ENCODE measurements at places on chromosomes 3 and 15.

- no peak for DNase-seq
These were observed 69.6 kb upstream of the RASGRF1 start for GRCh38 chr15:79160211-79160610.

DNA sequence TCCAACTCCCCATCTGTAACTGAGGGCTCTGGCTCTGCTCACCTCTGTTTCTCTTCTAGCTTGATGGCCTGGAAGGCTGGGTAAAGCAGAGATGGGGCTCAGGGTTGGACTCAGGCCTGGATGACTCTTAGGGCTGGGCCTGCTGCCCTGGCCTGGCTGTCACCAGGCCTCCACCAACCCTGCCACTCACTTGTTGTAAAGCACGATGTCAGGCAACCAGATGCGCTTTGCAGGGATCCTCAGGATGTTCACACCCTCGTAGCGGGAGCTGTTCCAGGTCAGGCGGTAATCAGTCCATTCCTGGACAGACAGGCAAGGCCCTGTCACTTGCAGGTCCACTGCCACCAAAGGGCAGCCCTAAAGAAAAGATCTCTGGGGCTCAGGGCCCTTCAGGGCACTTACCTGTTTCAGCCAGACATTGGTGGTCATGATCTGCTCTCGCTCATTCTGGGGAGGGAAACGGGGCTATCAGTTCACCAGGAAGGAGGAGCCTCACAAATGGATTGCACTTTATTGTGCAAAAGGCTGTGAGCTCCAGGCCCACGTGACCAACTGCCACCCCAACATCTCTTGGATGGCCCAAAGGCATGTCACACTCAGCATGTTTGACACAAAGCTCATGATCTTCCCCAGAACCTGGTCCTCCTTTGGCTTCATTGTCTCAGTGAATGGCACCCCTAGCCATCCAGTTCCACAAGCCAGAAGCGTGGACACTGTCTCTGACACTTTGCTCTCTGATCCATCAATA is 9.9 kb downstream of the CHRNB4 start:
- DNase-seq: no peak

DNA sequence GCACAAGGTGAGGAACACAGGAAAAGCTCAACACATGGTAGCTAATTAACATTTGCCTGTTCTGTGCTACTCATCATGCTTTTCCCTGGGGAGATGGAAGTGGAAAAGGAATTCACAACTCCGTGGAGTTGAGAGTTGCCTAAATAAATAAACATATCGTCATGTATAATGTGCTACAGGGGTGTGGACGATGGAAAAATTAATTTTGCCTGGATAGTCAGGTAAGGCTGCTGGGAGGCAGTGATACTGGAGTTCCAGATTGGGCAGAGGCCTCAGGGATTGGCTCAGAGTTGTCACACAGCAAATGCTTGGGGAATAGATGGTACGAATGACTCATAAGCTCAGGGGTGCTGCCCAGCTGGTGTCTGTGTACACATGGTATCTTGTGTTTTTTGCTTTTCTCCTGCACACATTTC is 3.1 kb upstream of the ABHD6 start:
- DNase-seq: no peak

GRCh38 chr15:78075490-78076230 is 1.9 kb downstream of the TBC1D2B start:
- peak; percentile 74 for DNase-seq

GRCh38 chr3:111903067-111903511 is 44.0 kb downstream of the PHLDB2 start:
- no peak for DNase-seq

DNA sequence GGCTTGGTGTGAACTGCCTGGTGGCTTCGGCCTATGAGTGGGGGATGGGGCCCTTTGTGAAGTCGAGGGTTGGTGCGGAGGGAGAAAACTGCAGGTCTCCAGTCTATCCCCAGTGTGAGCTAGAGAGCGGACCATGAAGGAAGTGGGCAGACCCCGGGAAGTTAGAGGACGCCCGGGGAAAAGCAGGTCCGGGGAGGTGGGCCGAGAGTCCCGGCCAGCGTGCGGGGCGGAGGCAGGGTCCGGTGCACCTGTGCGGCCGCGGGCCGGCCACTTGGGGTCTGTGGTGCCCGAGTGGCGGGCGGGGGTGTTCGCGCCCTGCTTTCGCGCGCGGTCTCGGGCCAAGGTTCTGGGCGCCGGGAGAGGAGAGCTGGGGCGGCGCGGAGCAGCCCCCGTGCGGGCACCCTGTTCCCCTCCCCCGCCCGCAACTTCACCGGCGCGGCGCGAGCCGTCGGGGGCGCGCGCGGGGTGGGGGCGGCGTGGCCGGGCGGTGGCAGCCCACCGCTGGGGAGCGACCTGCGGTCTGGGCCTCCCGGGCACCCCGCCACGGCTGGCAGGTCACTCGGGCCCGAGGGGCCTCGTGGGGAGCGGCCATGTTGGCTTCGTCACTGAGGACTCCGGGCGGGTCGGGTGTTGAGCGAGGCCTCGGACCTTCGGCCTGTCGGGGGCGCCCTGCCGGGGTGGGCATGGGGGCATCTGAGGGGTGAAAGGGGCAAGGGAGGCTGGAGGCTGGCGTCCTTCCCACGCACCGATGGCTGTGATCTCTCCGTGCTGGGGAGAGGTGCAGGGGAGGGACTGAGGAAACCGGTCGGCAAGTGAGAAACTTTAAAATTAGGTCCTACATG is 4.8 kb downstream of the UBE2E1 start:
- no peak for DNase-seq

DNA sequence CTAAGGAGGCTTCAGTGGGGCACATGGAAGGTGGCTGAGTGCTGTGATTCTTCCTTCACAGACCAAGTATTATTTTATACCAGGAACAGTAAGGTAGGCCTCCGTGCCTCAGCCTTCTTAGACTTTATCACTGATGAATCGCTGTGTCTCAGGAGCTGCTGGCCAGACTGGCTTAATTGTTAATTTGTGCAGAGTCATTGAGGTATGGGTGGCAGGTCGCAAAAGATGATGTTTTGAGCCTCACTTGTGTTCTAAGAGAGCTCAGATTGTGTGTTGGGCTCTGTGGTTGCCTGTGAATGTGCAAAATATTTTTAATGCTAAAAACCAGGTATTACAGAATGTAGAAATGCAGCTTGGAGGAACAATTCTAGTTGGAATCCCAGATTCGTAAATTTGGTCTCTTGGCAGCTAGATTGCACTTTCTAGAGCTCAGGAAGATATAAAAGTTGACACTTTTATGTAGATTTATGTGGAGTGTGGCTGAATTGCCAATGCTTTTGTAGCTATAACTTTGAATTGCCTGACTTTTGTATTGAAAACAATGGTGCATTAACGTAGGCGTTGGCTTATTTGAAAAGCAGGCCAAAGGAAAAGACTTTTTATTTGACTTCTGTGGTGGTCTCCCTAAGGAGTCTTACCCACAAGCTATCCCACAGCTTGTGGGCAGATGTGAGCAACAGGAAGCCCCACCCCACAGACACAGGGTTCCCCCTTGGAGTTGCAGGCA is 53.4 kb downstream of the LARS2 start:
- DNase-seq: no peak

- DNase-seq: no peak
These were observed 24.0 kb downstream of the ABI3BP start for GRCh38 chr3:100968932-100969906.

DNA sequence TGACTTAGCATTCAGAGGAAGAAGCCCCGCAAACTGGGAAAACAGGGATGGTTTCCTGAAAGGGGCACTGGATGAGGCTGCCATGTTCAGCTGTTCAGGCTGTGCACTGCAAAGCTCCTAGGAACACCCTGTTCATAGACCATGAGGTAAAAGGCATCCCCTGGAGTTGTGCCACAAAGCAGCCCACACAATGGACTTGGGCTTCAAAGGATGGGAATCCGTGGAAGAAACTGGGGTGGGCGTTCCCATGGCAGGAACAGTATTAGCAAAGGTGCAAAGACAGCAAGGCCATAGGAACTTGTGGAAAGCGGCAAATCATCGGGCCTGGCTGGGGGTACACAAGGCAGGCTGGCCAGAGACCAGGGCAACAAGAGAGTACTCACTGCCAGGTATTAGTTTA is 8.9 kb downstream of the OXTR start:
- DNase-seq: no peak

DNA sequence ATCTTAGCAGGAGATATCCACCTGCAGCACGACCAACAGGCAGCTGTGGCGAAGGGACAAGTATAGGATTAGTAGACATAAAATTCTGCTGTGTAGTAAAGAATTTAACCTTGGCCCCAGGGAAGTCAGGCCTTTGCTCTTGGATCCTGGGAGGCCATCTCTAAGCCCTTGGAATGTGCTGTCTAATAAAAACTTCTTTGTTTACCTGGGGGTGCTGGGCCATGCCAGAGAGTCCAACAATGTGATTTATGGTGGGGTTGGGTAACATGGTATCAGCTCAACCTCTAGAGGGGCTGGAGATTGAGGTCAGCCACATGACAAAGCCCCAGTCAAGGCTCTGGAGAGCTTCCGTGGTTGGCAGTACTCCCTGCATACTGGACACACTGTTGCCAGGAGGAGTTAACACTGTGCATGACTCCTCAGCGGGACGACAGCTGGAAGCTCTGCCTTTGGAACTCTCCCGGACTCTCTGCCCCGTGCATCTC is 52.4 kb downstream of the HEG1 start:
- DNase-seq: no peak

- DNase-seq: no peak
These were observed 11.2 kb downstream of the ZXDC start for GRCh38 chr3:126464494-126464893.

- no peak for DNase-seq
These were observed 138.6 kb downstream of the TBL1XR1 start for GRCh38 chr3:177058648-177059047.

DNA sequence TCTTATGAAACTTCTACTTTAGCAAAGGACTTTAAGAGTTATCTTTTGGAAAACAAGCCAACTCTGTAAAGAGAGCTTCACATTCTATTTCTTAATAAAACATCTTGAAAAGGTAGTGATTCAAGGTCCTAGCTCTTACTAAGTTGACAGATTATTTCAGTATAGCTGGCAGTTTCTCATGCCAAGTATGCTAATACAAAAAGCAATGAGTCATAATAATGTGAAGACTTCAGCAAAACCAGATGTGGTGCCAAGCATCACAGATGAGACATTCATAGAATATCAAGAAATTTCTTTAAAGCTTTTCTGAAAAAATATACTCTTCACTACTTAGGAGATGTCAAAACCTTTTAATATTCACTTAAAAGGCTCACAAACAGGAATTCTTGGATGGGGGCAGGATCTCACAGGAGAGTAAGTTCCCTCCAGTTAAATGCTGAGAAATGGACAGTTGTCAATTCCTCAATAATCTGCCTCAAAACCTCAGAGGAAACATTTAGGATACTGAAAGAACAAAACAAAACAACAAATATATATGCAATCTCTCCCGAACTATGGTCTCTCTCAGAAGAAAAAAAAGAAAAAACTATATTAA is 45.6 kb downstream of the DCBLD2 start:
- peak; percentile 47 for DNase-seq

GRCh38 chr3:141412087-141412935 is 44.0 kb downstream of the ZBTB38 start:
- DNase-seq: no peak

GRCh38 chr3:144810160-144810559 is 838.5 kb downstream of the DIPK2A start:
- no peak for DNase-seq

- DNase-seq: no peak
These were observed 111.3 kb downstream of the ISL2 start for GRCh38 chr15:76447728-76448441.

- DNase-seq: no peak
These were observed 47.5 kb upstream of the RPS17 start for GRCh38 chr15:82587805-82588204.

DNA sequence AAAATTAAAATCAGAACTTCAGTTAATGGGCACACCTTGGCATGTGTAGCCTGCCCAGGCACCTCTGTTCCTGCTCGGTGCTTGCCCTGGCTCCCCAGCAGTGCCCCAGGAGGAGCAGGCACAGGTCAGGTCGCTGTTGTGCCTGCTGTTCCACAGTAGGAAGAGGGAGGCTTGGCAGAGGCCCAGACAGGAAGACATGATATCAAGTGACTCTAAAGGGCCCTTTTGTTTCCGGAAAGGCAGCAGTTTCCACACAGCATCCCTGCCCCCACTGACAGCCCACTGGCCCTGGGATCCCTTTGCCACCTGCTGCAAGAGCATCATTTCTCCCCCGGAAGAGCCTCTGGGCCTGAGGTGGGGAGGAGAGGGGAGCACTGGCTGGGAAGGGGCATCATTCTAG is 40.5 kb upstream of the HES1 start:
- no peak for DNase-seq

GRCh38 chr15:31158858-31159569 is 57.5 kb upstream of the TRPM1 start:
- DNase-seq: no peak

DNA sequence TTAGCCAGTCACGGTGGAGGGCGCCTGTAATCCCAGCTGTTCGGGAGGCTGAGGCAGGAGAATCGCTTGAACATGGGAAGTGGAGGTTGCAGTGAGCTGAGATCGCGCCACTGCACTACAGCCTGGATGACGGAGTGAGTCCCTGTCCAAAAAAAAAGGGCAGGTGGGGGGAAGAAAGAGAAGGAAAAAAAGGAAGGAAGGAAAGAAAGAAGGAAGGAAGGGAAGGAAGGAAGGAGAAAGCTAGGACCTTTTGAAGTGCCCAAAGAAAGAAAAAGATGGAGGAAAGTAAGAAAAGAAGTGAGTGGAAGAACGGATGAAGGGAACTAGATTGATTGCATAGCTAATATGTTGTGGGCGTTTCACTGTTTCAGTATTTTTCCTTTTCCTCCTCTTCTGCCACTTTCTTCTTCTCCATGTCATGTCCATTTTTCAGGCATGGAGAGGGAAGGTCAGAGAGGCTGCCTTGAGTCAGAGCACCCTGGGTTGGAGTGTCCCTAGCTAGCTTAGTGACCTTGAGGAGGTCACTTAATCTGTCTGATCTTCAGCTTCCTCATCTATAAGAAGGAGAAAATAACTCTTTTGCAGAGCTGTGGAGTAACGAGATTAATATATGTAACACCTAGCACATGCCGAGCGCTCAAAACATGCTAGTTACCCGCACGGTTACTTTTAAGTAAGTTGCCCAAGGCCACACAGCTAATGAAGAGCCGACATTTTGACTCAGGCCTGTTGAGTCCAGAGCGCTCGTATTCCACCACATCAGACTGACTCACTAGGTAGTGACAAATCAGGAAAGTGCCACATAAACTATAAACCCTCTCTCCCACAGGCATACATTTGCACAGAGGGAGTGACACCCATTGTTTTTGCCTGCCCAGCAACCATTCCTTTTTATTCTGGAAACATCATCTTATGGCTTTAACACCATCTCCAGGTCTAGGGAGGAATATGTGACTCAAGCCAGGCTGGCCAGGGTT is 42.2 kb downstream of the BHLHE40 start:
- DNase-seq: peak; percentile 47

GRCh38 chr15:72057548-72058091 is 60.3 kb downstream of the MYO9A start:
- no peak for DNase-seq

- no peak for DNase-seq
These were observed 28.8 kb downstream of the CD47 start for GRCh38 chr3:108062051-108062450.
